Fibroblast of lung (primary cell): ENCODE measurements at places on chromosomes 13 and 19. TPM values are rescaled to one million over a fixed set of nuclear protein-coding genes. Genes with fewer than 3 reads are reported as not detected.

The KLK15 gene
- total RNA-seq, result not detected in 2 replicates

The GPR12 gene
- not detected in 2 replicates for total RNA-seq

The MAST1 gene
- total RNA-seq, result 0.26 and 1.3 TPM in 2 replicates

The ZNF865 gene
- total RNA-seq, result 0.51 and 1.2 TPM in 2 replicates

The COX6B1 gene
- total RNA-seq, result 194 and 279 TPM in 2 replicates

The CRX gene
- not detected in 2 replicates for total RNA-seq

The CYP4F2 gene
- total RNA-seq, result not detected in 2 replicates

The GJB6 gene
- total RNA-seq, result not detected in 2 replicates

The THSD8 gene
- 0.51 TPM in 1 of 2 replicates, not detected in the other for total RNA-seq

The LEUTX gene
- total RNA-seq, result not detected in 2 replicates

The NAXD gene
- 22.3 and 34.0 TPM in 2 replicates for total RNA-seq

The ATP4B gene
- total RNA-seq, result not detected in 2 replicates

The LHB gene
- total RNA-seq, result not detected in 2 replicates

The PIP5K1C gene
- 11.3 and 16.7 TPM in 2 replicates for total RNA-seq

The PRR20C gene
- not detected in 2 replicates for total RNA-seq

The OR10H4 gene
- total RNA-seq, result not detected in 2 replicates

The OR7D2 gene
- under 0.01 and 0.17 TPM in 2 replicates for total RNA-seq

The GRIK5 gene
- 0.77 and 3.5 TPM in 2 replicates for total RNA-seq

The SRRM5 gene
- under 0.01 TPM in 1 of 2 replicates, not detected in the other for total RNA-seq
